MV-4-11 (cell line): ENCODE measurements at places on chromosomes 16 and 17.

- peak; percentile 98 for DNase-seq
These were observed 112.1 kb downstream of the UTP18 start for GRCh38 chr17:51372345-51373004.

DNA sequence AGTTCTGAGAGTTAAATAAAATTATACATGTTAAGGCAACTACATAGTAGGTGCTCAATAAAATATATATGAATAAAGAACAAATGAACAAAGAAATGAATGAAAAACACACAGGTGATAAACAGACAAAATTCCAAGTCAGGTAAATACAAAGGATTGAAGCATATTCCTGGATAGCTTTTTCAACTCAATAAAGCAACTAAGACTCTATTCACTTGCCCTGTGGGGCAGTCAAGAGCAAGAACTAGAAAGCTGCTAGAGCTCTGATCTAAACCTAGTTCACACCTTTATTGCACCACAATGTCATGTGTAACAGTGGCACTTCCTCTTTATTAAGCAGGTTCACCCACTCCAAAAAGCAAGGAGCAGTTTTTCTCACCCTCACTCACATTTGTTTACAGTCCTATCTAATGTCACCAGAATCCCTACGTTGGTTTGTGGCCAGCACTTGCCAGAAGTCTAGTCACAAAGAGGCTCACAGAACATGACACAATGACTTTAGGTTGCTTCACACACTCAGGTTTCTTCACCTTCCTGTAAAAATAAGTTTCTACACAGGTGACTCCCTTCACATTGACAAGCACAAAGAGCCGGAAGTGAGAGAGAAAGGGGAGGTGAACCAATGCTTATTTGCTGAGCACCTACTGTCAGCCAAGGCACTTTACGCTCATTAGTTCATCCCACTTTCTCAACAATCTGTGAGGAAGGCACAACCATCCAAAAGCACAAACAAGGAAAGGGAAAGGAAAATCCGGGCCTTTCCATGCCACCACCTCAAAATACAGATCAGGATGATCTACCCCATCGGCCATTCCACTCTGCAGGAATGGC is 70.8 kb downstream of the XPO6 start:
- DNase-seq = peak; percentile 54

GRCh38 chr17:52678211-52678610 is 519.7 kb upstream of the CA10 start:
- no peak for DNase-seq

DNA sequence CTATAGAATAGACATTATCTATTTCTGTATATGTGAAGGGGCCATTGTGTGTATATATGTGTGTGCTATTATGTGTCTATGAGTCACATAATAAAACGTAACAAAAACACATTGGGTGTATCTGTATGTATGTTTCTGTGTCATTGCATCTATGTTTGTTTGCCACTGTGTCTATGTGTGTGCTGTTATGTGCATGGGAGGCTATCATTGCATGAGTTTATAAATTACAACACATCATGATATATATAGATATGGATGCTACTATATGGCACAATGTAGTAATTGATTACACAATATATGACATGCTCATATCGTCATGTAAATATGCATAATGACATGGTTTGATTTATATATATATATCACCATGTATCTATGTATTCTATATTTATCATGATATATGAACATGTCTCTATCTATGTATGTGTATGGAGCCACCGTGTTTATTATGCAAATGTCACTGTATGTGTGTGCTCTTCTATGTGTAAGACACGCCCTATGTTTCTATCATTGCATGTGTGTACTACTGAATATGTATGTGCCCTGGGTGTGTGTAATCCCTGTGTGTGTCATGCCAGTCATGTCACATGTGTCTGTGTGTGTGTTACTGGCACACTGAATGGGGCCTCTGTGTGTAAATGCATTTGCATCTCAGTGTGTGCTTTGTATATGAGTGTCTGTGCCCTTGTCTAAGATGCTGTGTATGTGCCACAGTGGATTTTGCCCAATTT is 1.4 kb upstream of the TSPOAP1 start:
- DNase-seq = no peak

- DNase-seq = no peak
These were observed 14.3 kb downstream of the GDPD1 start for GRCh38 chr17:59234631-59235030.

GRCh38 chr16:79468121-79468552 is 132.4 kb downstream of the MAF start:
- DNase-seq = no peak

DNA sequence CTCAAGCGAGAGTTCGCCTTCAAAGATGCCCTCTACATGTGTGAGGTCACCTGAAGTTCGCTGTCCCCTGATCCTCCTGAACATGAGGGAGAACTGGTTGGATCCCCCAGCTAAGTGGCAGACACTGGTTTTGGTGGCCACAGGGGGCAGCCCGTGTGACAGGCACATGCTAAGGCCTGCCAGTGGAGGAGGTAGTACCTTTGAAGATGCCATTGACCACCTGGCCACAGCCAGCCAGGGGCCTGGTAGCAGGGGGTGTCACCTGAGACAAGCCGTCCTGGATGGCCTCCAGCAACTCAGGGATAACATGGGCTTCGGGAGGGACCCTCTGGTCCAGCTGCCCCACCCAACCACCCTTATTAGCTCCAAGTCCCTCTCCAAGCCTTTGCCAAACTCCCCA is 7.3 kb upstream of the ALDH3A1 start:
- no peak for DNase-seq

DNA sequence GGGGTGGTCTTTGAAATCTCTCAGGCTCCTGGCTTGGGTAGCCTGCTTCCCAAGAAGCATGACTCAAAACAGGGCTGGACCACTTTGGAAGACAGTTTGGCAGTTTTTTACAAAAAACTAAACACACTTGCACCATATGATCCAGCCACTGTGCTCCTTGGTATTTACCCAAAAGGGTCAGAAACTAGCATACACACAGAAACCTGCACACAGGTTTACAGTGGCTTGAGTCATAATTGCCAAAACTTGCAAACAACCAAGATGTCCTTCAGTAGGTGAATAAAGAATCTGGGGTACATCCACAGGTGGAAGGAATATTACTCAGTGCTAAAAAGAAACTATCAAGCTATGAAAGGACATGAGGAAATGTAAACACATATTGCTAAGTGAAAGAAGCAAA is 323.2 kb upstream of the CDH5 start:
- DNase-seq = no peak

DNA sequence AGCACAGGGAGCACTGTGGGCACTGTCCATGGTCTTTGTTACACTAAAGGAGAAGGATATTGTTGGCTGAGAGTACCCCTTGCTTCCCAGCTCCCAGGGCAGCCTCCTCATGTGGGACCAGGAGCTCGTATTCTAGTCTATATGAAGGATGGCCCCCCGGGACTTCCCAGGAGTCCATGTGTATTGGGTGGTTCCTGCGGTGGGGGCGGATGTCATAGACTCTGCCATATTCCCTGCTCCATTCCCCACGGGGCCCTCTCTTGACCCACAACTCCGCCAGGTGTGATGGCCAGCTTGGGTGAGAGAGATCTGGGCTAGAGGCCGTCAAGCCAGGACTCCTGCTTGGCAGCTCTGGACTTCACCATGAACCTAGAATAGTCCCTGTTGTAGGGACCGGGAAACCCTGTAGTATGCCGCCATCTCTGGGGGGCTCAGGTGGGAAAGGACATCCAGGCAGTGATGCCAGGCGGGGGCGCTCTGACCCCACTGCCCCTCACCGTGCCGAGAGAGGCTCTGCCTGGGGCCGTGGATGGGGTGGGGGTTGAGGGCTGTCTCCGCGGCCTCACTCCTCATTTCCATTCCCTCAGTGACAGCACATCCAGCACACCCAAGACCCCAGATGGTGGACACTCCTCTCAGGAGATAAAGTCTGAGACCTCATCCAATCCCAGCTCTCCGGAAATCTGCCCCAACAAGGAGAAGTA is 37.8 kb downstream of the OR1D5 start:
- DNase-seq = no peak

DNA sequence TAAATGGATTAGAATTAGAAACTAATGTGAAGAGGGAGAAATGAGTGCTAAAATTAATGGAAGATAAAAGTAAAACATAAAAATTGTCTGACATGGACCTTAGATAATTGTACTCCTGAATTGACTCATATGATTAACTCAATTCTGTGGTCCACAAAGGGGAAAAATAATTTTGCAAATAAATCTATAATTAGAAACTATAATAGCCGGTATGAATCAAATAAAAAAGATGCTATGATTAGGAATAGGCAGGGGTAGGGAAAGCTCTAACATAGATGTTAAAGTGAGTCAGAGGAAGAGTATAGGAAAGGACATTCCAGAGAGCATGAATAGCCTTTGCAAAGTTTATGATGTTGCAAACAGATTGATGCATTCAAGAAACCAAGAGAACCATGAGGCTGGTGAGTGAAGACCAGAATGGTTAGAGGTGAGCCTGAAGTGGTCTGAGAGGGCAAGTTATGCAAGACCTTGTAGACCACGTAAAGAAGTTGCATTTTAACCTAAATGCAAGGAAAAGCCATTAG is 262.1 kb upstream of the CA10 start:
- DNase-seq = no peak

DNA sequence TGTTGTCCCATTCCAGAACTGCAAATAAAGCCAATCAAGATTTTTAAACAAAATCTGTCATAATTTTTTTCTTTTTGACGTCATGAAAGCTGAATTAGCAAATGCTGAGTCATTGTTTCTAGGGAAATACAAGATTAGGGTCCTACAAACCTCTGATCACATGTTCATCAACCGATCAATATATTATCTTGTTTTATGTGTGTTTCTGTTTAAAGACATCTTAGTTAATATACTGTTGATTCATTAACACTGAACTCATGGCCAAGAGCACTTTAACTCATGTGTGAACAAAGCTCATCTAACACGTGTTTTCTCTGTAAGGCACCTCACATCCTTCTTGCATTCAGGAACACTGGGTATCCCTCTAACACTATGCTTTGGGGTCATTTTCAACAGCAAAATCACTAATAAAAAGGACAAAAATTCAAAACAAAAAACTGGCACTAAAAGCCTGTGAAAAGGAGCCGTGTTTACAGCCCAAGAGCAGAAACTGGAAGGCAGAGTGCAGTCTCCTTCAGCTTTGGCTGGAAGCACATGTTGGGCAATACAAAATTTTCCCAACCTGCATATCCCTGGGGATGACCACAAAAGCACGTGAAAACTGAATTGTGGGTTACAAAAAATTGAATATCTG is 102.5 kb downstream of the PARN start:
- DNase-seq = no peak

GRCh38 chr16:1749152-1750117 is 21.9 kb downstream of the NME3 start:
- no peak for DNase-seq

- no peak for DNase-seq
These were observed 6.0 kb downstream of the SREBF1 start for GRCh38 chr17:17830740-17831207.
